Iris pigment epithelial cell (primary cell): ENCODE measurements at places on chromosomes 1 and 21.

GRCh38 chr1:199029855-199030254 lies 391.0 kb downstream of the PTPRC start:
- DNase-seq = peak; percentile 74

GRCh38 chr1:44251989-44252671 lies 38.9 kb downstream of the DMAP1 start:
- DNase-seq = no peak

- peak; percentile 74 for DNase-seq
Observed at GRCh38 chr1:151620286-151620685, 8.4 kb downstream of the SNX27 start.

GRCh38 chr1:7621334-7622219 lies 149.5 kb upstream of the VAMP3 start:
- no peak for DNase-seq

- no peak for DNase-seq
Observed at GRCh38 chr1:6785728-6786505, 663 bp downstream of the CAMTA1 start.

- DNase-seq = peak; percentile 93
Observed at GRCh38 chr1:11918799-11919519, 7.3 kb downstream of the KIAA2013 start.

DNA sequence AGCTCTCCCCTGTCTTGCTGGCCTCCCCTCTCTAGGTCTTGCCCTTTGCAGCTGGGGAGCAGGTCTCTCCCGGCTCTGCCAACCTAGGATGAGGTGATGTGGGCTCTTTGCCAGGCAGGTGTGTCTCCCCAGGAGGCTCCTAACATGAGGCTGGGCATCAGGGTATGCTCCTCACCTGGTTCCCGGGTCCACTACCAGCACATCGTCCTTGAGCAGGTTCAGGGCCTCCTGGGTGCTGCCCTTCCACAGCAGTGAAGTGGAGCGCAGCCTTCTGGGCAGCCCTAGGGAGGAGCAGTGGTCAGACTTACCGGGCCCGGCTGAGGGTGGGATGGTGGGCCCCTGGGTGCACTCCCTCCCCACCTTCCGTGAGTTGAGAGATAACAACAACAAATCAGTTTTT lies 17.5 kb downstream of the LACTBL1 start:
- no peak for DNase-seq

DNA sequence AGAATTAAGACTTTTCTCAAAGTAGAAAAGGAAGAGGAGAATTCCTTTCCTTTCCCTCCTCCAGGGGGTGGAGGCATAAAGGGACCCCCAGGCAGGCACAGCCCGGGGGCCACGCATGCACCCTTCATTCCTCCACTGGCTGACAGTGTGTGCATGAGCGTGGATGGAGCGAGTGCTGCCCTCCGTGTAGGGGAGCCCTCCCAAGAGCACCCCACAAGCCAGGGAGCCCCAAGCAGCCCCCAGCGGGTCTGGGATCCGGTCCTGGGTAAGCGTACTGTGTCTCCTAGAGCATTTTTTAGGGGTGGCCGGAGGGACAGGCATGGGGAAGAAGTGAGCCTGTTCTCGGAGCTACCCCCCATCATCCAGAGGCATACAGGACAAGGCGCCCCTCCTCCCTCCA lies 120.5 kb downstream of the SIK1 start:
- no peak for DNase-seq

DNA sequence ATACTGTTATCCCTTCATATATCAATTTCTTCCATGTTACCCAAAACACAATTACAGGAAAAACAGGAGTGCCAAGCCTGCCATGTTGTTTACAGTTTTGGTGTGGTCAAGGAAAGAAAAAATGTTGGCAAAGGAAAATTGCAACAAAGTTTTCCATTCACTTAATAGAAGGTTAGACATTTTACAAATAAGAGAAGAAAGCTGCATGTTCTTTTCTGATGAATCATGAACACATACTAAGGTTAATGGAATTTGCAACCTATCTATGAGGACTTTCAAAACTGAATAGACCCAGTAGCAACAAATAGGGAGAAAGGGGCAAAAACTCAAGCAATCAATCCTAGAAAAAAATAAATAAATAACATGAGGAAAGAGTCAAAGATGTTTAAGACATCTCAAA lies 556.7 kb downstream of the DPYD start:
- DNase-seq = peak; percentile 77

- DNase-seq = no peak
Observed at GRCh38 chr21:44753357-44753756, 42.0 kb upstream of the TSPEAR start.

DNA sequence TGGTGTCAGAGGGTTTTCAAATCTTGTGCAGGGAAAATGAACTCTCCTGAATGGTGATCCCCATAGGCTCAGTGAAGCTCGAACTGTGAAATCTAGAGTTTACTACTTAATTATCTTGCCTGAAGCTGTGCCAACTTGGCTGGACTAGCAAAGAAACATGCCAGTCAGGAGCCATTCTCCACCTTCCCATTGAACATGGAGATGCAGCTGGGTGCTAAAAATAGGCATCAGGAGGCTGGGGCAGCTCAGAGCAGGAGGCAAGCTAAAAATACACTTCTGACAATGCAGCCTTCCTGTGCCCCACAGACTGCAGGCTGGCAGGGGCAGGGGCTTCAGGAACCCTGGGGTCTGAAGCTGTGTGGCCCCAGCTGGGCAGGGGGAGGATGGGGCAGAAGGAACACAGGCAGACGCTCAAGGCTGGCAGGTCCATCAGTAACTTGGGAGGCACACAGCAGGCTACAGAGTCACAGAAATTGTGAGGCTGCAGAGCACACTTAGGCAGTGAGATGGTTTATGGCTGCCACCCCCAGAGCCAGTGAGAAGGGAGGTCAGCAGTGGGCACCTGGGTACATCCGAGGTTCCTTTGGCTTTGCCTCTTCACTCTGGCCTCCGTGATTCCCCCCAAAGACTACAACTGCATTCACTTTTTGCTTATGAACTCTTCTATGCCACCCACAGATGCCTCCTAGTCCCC lies 155.4 kb upstream of the KCND3 start:
- no peak for DNase-seq

GRCh38 chr1:61182049-61182448 lies 99.7 kb downstream of the NFIA start:
- peak; percentile 95 for DNase-seq

- no peak for DNase-seq
Observed at GRCh38 chr21:36263797-36264196, 56.2 kb upstream of the MORC3 start.

DNA sequence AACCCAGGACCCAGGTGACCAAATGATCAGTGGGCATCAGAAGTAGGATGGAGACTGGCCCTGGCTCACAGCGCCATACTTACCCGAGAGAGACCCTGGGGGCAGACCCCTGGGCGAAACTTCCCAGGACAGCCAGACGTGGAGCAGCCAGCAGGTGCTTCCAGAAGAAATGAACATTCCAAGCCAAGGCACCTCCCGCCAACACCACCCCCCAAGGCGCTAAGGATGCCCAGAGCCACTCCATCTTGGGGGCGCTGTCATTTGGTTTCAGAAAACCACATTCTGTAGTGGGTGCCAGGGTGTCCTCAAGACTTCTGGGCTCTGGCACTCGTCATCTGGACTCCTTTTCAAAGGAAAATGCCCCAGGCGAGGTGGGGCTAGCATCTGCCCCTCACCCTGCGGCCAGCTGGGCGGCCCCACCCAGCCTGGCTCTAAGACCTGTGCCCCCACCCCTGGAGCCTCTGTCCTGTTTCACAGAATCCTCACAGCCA lies 98.8 kb downstream of the RIPK4 start:
- no peak for DNase-seq

GRCh38 chr1:161096015-161096414 lies 2.1 kb upstream of the KLHDC9 start:
- no peak for DNase-seq
